ENCODE measurements at places on chromosomes 11 and 22.

DNA sequence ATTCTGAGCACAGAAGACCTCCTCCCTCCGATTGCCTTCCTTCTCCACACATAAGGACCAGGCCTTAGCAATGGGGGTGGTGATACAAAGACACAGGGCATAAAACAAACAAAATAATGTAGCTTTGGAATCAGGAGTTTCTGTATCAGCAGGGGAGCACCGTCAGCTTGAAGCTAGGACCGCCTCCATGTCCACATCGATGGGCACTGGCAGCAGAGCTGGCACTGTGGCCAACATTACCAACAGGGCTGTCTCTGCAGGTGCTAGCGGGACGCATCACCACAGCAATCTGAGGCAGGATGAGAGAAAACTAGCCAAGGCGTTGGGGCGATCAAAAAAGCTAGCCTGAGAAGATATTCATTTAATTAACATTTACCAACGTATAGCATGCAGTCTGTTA is 201.4 kb downstream of the MAML2 start:
- no peak for DNase-seq

DNA sequence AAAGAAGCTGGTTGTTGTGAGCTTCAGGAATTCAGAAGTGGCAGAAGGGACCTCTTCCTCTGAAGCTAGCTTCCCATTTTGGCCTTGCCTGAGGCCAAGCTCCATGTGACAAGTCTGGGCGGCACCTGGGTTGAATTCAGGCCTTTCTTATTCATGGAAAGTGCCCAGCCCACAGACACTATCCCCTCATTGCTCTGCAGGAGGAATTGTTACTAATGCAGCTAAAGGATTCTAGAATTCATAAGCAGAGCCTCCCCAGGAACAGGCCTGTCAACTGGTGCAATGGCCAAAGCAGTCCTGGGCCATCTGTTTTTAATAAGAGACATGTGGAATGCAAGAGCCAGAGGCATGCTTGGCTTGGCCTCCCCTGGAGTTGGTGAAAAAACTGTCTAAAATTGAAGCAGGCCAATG is 71.4 kb downstream of the SLC1A2 start:
- no peak for DNase-seq

GRCh38 chr11:128956401-128957201 is 13.9 kb upstream of the TP53AIP1 start:
- DNase-seq = peak; percentile 15

- DNase-seq = no peak
These were observed 3.2 kb downstream of the TAF6L start for GRCh38 chr11:62774407-62774806.

DNA sequence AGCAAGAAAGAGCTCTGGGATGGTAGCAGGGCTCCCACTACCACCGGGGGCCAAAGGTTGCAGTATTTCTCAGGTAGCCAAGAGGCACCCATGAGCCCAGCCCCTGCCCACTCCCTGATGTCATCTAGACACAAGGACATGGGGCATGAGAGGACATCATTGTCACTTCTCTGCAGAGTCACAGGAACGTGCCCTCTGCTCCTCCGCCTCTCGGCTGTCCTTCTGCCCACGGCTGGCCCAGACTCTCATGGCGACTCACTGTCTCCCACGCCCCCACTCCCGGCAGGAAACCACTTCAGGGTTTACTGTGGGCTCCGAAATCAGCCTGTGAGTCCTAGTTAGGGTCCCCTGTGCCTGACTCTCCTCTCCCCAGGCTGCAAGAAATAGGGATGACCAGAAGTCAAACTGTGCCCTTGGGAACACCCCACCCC is 1.8 kb upstream of the GAL start:
- DNase-seq = no peak

GRCh38 chr11:19089421-19089820 is 27.5 kb upstream of the ZDHHC13 start:
- DNase-seq = no peak

GRCh38 chr11:2295971-2296912 is 5.5 kb downstream of the C11orf21 start:
- no peak for DNase-seq

DNA sequence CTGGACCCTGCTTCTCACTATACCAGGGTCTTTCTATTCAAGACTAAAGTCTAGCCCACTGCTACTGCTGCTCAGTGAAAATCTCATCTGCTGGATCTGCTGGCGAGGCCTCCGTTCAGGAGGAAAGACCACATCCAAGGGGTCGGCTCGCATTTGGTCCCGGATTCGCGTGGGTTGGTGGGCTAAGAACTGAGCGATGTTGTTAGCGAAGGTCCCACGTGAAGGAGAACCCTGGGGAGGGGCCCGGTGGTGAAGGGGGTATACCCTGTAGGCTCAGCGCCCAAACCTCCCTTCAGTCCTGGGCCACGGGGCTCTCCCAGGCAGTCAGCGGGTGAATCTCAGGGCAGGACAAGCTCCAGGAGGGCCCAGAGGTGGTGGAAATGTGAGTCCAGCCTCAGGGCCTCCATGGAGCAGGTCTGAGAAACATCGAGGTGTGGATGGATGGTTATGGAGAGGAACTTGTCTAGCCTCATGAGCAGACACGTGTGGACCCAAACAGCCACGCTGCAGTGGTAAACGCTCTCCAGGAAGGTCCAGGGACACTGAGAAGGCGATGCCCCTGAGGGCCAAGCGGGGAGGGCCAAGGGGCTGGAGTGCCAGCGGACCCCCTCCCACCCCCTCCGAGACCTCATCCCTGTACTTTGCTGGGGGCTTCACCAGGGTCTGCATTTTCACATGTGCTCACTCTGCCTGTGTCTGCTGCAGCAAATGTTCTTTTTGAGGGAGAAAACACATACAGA is 152.3 kb downstream of the CTTN start:
- DNase-seq = no peak

Measured in activated T-cell treated with anti-CD3 and anti-CD28 coated beads, Interleukin-2, amount 50 U/mL, for 72 hours (primary cell).